Mesothelial cell of epicardium (in vitro differentiated cells): ENCODE measurements at places on chromosomes 5 and 9. TPM values are rescaled to one million over a fixed set of nuclear protein-coding genes. Genes with fewer than 3 reads are reported as not detected.

DNA sequence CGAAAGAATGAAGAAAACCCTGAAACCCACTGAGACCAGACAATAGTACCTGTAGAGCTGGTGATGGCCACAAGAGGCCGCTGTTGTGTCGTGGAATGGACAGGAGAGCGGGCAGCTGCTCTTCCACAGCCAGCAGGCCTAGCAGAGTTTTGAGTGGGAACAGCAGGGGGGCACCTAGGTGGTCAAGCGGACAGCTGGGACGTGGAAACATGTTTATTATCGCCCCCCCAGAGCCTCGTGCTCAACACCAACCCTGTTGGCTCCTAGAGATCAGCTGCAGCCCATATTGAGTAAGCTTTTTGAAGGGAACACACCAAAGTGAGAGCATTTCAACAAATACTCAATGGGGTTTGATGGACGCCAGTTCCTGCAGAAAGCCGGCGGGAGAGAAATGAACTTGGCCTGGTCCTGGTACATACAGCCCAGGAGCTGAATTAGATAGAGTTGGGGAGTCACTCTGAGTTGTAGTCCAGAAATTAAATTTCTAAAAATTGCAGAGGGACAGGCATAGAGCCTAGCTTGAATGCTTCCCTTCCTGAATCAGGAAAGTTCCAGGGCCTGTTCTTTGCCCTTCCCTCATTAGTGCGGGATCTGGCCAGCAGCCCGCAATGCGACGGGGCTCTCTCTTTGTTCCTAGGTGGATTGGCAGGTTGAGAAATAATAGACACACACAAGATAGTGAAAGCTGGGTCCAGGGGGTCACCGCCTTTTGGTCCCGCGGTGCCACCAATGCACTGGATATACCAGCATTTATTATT is 33.8 kb downstream of the MFAP3 start:
- peaks cover 2% of the 10 kb centered on the region for H3K36me3 ChIP-seq
- peaks cover 3% of the 10 kb centered on the region for H3K4me1 ChIP-seq
- H3K27ac ChIP-seq: no peak overlapping the region
- peak; percentile 89 for DNase-seq
- peaks cover 14% of the 10 kb centered on the region for H3K27me3 ChIP-seq
- no peak overlapping the region for H3K4me3 ChIP-seq

- H3K36me3 ChIP-seq: no peaks in the 10 kb centered on the region
- no peak for DNase-seq
- peaks cover 30% of the 10 kb centered on the region for H3K4me1 ChIP-seq
- H3K27me3 ChIP-seq: no peaks in the 10 kb centered on the region
Measured at GRCh38 chr9:123343443-123344191, 12.4 kb upstream of the CRB2 start.

Gene RANBP6
- 20.5 to 22.0 TPM (median 20.5 TPM) in 3 replicates for total RNA-seq

DNA sequence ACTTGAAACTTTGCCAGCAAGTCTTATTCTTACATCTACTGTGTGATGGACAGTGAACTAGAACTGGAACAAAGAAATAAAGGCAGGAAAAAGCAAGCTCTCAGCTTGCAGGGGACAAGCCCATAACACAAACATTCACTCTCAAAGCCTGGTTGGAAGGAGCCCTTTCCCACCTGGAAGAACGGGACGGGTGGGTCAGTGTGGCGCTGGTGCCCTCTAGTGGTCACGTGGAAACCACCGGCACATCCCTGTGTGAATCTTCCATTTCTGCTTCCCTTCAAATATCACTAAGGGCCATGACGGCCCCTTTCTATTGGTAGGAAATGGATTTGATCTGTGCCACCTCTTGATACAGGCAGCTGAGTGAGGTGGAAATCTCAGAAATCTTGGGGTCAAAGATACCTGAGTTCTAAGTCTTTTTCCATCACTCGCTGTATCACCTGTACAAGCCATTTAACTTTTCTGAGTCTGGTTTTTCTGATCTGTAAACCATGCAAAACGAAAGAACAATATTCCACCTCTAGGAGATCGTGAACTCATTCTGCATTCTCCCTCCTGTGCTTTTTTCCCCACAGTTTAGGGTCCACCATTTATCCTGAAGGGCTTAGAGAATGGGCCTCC is 211.6 kb downstream of the MSX2 start:
- peaks cover 9% of the 10 kb centered on the region for H3K4me1 ChIP-seq
- DNase-seq: peak; percentile 54
- H3K36me3 ChIP-seq: no peaks in the 10 kb centered on the region
- no peak overlapping the region for H3K27ac ChIP-seq
- H3K4me3 ChIP-seq: no peak overlapping the region

DNA sequence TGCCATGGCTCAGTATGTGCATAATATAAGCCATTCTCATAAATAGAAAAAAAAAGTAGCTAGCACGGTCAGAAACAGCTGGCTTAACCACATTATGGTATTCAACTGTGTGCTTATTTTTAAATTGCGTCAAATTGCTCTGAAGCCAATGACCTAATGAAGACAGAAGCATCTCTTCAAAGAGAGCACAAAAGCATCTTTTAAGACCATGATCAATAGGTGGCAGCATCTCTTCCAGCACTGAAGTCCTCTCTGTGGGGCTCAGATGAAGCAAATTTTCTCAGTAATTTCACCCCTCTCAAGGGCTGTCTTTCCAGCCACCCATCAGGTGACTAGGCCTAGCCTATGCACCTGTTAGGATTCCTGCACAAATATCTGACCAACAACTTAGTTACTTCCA is 251.4 kb downstream of the GLIS3 start:
- H3K4me3 ChIP-seq: no peak overlapping the region
- H3K4me1 ChIP-seq: no peaks in the 10 kb centered on the region
- H3K27me3 ChIP-seq: peaks cover 9% of the 10 kb centered on the region
- no peaks in the 10 kb centered on the region for H3K36me3 ChIP-seq
- no peak overlapping the region for H3K27ac ChIP-seq
- no peak for DNase-seq

Gene ANKRD20A1
- total RNA-seq: 2.6 to 6.8 TPM (median 6.5 TPM) in 3 replicates

DNA sequence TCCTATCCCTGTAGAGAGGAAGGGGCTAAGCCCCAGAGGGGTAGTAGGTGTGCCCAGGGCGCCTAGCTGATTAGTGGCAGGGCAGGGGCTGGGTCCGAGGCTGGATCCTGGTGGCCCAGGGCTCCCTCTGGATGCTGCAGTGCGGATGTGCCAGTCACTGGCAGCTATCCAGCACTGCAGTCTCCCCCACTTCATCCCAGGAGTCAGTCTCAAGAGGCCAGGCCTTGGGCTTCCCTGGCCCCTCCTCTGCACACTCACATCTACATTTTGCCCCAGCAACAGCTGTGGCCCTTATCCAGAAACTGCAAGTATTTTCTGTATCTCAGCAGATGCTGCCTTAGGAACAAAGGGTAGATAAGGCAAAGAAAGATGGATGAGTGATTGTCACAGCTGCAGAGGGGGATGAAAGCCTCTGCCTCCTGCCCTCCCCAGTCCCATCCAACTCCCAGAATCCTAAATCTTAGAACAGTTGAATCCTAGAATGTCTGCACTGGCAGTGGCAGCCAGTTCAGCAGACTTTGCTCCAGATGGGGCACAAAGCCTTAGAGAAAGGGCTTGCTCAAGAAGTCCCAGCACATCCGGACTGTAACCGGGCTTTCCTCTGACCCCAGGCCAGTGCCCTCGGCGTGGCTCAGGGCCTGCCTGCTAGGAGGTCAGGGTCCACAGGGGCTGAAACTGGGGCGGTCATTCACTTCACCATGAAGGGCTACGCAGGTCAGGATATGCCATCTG is 1.6 kb downstream of the ANXA6 start:
- peaks cover 66% of the 10 kb centered on the region for H3K4me1 ChIP-seq
- no peaks in the 10 kb centered on the region for H3K27me3 ChIP-seq
- peak overlapping the region; percentile 81 for H3K4me3 ChIP-seq
- no peaks in the 10 kb centered on the region for H3K36me3 ChIP-seq
- DNase-seq: no peak
- H3K27ac ChIP-seq: peak overlapping the region; percentile 94

Gene STPG3
- total RNA-seq: 0.18 to 0.29 TPM in 2 of 3 replicates, not detected in the other

Gene SLC34A3
- total RNA-seq: 0.23 to 0.27 TPM in 2 of 3 replicates, not detected in the other

Gene ASPN
- 0.63 to 0.86 TPM (median 0.63 TPM) in 3 replicates for total RNA-seq

Gene SLC4A9
- 1.8 to 2.5 TPM (median 2.2 TPM) in 3 replicates for total RNA-seq

Gene CCDC112
- 8.8 to 9.6 TPM (median 9.1 TPM) in 3 replicates for total RNA-seq

Gene NUTM2F
- total RNA-seq: 0.27 to 0.38 TPM (median 0.31 TPM) in 3 replicates

GRCh38 chr5:143653766-143654282 is 158.1 kb upstream of the HMHB1 start:
- no peaks in the 10 kb centered on the region for H3K27me3 ChIP-seq
- H3K27ac ChIP-seq: no peak overlapping the region
- no peak for DNase-seq
- no peak overlapping the region for H3K4me3 ChIP-seq
- H3K36me3 ChIP-seq: no peaks in the 10 kb centered on the region

Gene C9
- total RNA-seq: not detected in 3 replicates

DNA sequence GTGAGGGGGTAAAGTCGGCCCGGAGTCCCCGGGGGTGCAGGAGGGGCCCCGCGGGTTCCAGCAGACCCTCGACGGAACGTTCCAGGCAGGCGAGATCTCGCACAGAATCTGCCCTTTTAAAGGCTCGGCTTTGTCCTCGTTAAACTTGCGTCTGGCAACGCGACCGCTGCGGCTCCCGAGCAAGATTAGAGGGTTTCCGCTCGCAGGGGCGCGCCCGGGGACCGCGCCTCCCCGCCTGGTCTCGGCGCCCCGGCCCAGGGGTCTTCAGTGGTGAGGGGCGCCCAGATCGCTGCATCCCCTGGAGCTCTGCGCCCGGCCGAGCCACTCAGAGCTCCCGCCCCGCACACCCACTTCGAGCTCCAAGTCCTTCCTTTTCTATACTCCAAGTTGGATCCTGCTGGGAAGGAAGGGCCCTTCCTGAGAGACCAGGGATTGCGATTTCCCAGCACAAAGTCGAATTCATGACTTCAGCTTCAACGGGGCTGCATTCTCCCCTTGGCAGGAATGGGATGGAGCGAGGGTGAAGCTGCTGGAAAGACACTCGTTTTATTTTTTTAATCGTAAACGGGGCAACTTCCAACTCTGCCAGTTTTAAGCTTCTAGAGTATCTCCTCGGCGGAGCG is 11.3 kb downstream of the PROP1 start:
- peaks cover 17% of the 10 kb centered on the region for H3K27me3 ChIP-seq
- DNase-seq: no peak
- H3K4me3 ChIP-seq: no peak overlapping the region

Gene GFPT2
- 14.9 to 16.3 TPM (median 15.7 TPM) in 3 replicates for total RNA-seq

- no peaks in the 10 kb centered on the region for H3K4me1 ChIP-seq
- H3K36me3 ChIP-seq: no peaks in the 10 kb centered on the region
- no peak overlapping the region for H3K27ac ChIP-seq
- no peak for DNase-seq
Measured at GRCh38 chr5:180395540-180396274, 42.6 kb upstream of the GFPT2 start.

DNA sequence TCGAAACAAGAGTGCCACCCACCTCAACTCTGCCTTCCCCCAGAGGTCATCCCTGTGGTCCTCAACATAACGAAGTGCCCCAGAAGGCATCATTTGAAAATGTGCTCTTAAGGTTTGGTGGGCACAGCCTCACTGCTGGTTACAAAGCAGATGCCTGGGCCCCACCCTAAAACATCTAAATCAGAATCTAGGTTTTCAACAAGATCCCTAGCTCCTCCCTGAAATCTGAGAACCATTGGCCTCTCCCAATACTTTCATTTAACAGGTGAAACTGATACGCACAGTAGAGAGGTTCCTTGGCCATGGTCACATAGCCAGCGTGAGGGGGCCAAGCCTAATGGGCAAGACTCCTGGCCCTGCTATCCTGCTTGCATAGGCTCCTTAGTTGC is 376.2 kb upstream of the CLINT1 start:
- no peak overlapping the region for H3K4me3 ChIP-seq
- no peaks in the 10 kb centered on the region for H3K4me1 ChIP-seq
- DNase-seq: no peak
- H3K27ac ChIP-seq: no peak overlapping the region

Gene VCAN
- total RNA-seq: 633 to 678 TPM (median 634 TPM) in 3 replicates

DNA sequence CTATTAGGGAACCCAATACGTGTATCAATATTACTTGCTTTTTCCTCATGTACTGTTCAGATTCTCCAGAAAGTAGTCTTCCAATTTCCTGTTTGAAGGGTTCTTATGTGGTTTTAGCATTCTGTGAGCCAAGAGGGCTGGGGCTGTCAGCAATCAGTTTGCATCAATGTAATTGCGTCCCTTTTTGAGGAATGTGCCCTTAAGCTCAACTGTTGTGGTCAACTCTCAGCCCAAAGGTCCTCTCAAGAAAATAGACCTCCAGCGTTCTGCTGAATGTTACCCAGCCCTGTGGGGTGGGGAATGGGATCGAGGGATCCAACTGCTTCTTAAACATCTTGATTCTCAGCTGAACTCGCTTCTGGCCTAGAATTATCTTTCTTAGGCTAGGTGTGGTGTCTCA is 43.8 kb upstream of the CDK20 start:
- DNase-seq: no peak
- no peak overlapping the region for H3K4me3 ChIP-seq
- H3K36me3 ChIP-seq: no peaks in the 10 kb centered on the region
- peaks cover 8% of the 10 kb centered on the region for H3K4me1 ChIP-seq
- no peak overlapping the region for H3K27ac ChIP-seq
- H3K27me3 ChIP-seq: no peaks in the 10 kb centered on the region

DNA sequence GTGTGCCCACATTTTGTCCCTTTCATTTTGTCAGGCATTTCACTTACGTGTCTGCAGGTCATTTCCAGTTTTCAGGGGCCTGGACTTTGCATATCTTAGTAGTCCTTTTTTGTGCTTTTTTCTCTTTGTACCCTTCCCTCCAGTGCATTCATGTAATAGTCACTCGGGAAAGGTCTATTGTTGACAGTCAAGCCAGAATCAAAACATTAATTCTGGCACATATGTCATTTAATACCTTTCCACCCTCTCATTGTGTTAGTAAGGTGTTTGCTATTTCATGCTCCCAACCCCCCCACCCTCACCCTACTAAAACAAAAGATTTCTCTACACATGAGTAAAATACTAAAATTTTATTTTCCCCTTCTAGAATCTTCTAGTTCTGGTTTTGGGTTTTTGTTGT is 42.7 kb downstream of the UGCG start:
- H3K27ac ChIP-seq: peak overlapping the region; percentile 30
- peaks cover 13% of the 10 kb centered on the region for H3K36me3 ChIP-seq
- no peak for DNase-seq
- H3K4me1 ChIP-seq: peaks cover 31% of the 10 kb centered on the region
- H3K4me3 ChIP-seq: no peak overlapping the region
- no peaks in the 10 kb centered on the region for H3K27me3 ChIP-seq

Gene CTXN3
- total RNA-seq: not detected in 3 replicates

Gene C9orf153
- total RNA-seq: 0.27 to 0.51 TPM (median 0.41 TPM) in 3 replicates

GRCh38 chr5:80139466-80139972 is 104.4 kb downstream of the THBS4 start:
- H3K4me3 ChIP-seq: no peak overlapping the region
- DNase-seq: no peak
- H3K27ac ChIP-seq: peak overlapping the region; percentile 63
- H3K36me3 ChIP-seq: peaks cover 24% of the 10 kb centered on the region
- H3K4me1 ChIP-seq: peaks cover 38% of the 10 kb centered on the region

Gene ITK
- 0.09 TPM in 1 of 3 replicates, not detected in the others for total RNA-seq
